ENCODE measurements at places on chromosomes 7 and 10. TPM values are rescaled to one million over a fixed set of nuclear protein-coding genes. Genes with fewer than 3 reads are reported as not detected.

MINDY4 gene
- total RNA-seq, result 6.0 TPM

MNX1 gene
- total RNA-seq, result not detected

DNA sequence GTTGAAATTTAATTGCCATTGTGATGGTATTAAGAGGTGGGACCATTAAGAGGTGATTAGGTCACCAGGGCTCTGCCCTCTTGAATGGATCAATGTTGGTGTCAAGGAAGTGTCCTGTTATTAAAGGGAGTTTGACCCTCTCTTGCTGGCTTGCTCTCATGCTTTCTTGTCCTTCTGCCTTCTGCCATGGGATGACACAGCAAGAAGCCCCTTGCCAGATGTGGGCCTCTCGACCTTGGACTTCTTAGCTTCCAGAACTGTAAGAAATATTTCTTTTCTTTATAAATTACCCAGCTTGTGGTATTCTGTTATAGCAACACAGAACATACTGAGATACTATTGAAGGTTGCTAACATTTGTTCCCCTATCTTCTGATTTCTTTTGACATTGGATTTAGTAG lies 157.0 kb downstream of the MDFIC start:
- H3K4me3 ChIP-seq, result no peak overlapping the region
- H3K27ac ChIP-seq, result no peak overlapping the region
- DNase-seq, result no peak

DNA sequence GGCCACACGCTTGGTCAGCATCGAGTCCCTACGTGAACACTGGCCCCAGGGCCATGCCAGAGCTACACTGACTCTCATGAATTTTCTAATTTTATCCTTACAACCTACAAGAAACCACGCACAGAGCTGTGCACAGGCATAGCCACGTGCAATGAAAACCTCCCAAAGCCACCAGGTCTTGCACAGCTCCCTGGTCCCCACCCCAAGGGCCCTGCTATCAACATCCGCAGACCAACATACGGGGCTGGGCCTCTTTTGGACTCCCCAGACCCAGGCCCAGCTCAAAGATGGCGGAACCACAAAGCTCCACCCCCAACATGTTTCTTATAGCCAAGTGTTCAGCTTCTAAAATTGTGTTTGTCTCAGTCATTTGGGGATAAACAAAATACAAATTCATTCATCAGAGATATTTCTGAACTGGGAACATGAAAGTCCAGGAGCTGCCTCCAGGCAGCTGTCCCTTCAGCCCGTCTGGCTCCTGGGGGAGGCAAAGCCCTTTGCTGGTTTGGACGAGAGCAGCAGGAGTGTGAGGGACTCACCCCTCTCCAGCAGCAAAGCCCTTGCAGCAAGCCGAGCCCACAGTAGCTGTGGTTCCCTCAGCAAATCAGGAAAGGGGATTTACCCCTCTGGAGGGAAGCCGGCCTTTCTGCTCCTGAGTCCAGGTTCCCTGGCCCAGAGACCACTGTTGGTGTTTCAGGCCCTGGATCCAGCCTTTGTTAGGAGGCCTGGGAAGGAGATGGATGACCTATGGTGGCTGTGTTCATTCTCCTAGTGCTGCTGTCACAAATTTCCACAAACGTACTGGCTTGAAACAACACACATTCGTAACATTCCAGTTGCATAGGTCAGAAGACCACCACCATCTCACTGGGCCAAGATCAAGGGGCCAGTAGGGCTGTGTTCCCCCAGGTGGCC lies 75.1 kb downstream of the OAT start:
- peaks cover 20% of the 10 kb centered on the region for H3K4me1 ChIP-seq
- DNase-seq, result peak; percentile 18
- no peak overlapping the region for H3K4me3 ChIP-seq
- H3K36me3 ChIP-seq, result no peaks in the 10 kb centered on the region
- no peaks in the 10 kb centered on the region for H3K27me3 ChIP-seq

GRCh38 chr10:122162671-122163173 lies 108.4 kb upstream of the BTBD16 start:
- no peaks in the 10 kb centered on the region for H3K36me3 ChIP-seq
- H3K27me3 ChIP-seq, result no peaks in the 10 kb centered on the region
- H3K4me3 ChIP-seq, result peak overlapping the region; percentile 61
- H3K27ac ChIP-seq, result no peak overlapping the region
- peaks cover 10% of the 10 kb centered on the region for H3K4me1 ChIP-seq

- no peak overlapping the region for H3K4me3 ChIP-seq
- no peaks in the 10 kb centered on the region for H3K27me3 ChIP-seq
- no peak for DNase-seq
- peaks cover 43% of the 10 kb centered on the region for H3K4me1 ChIP-seq
- H3K27ac ChIP-seq, result peak overlapping the region; percentile 89
- H3K36me3 ChIP-seq, result peaks cover 81% of the 10 kb centered on the region
These were observed 106.9 kb upstream of the PDLIM1 start for GRCh38 chr10:95397747-95398146.
